ENCODE measurements at places on chromosomes 6 and 20.
A peak's percentile ranks its signal among the peaks of the same experiment; 100 is the strongest.

DNA sequence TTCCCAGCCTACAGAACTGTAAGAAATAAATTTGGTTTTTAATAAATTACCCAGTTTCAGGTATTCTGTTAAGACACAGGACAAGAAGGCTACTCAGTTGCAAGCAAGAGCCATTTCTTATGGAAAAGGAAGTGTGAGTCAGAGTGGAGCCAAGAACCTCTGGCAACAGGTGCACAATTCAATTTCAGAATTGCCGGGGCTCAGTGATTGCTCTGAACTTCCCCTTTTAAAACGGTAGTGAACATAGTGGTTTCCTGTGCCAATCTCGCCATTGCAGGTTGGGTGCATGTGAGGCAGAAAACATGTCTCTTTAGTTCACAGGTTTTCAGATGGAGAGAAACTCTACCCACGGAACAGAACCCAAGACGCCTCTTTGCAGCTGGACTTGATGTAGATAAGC, 16.4 kb downstream of the PIGT start:
- DNase-seq: no peak

DNA sequence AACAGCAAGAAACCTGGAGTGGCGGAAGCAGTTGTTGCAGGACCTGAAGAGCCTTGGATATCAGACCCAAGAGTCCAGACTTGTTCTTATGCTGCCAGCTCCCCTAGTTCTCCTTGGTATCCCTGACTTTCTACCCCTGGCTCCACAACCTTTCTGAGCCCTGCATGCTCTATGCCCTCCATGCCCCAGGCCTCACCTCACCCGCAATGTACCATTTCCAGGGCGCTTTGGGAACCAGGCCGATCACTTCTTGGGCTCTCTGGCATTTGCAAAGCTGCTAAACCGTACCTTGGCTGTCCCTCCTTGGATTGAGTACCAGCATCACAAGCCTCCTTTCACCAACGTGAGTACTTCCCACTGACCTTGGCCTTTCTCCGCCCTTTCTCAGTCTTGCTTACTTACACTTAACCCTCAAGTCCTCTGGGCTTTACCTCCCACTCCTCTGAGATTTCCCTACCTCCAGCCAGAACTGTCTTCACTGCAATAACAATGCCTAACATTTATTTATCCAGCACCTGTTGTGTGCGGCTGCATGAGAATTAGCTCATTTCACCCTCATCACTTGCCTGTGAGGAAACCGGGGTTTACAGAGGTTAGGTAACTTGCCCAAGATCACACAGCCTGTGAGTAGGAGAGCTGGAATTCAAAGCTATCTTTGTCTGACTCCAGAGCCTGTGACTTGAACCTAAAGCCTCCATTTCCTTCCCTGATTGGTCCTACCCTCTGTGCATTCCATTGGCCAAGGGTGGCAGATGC, 2.3 kb downstream of the POFUT1 start:
- DNase-seq: peak; percentile 40

- DNase-seq: no peak
Observed at GRCh38 chr6:151166180-151166579, 73.6 kb upstream of the AKAP12 start.

DNA sequence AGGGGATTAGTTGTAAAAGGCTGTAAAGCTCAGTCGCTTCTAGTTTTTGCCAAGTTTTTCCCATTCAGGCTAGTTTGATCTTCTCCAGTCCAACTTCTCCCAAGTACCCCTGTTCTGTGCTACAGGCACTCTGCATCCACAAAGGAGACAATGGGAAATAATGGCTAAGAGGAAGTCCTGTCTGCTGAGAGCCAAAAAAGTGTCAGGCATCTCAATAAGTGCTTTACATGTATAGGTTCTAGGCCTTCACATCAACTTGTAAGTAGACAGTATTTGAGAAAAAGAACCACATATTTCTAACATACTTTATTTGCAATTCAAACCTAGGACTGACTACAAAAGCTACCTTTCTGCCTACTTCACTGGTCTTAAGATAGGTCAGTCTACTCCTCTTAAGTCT, 4.9 kb downstream of the HTR1B start:
- no peak for DNase-seq

DNA sequence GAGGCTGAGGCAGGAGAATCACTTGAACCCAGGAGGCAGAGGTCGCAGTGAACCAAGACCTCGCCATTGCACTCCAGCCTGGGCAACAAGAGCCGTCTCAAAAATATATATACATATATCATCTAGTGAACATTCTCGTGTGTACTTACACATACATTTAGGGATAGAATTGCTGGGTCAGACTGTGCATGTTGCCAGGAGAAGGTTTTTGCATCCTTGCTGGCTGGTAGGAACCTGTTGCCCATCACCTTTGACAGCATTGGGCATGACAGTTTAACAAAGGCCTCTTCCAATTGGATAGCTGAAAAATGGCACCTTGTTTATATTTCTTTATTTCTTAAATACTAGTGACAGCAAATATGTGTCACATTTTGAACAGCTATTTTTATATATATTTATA, 5.4 kb downstream of the AAR2 start:
- DNase-seq: no peak

DNA sequence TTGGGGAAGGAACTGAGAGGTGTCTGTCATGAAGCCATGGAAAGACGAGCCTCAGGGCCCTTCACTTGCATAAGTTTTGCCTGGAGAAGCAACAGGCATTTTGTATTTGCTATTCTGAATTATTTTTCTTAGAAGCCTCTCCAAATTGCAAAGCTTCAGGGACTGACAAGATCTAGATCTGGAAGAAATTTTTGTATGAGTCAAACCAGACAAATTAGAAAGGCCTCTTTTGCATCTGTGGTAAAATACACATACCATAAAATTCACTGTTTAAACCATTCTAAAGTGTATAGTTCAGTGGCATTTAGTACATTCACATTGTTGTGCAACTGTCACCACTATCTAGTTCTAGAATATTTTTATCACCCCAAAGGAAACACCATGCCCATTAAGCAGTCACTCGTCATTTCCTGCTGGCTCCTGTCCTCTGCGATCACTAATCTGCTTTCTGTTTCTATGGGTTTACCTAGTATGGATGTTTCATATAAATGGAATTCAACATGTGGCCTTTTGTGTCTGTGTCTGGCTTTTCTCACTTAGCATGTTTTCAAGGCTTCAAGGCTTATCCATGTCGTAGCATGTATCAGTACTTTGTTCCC, 269.1 kb downstream of the PHF3 start:
- DNase-seq: peak; percentile 85

GRCh38 chr6:34030831-34031624, 114.9 kb downstream of the GRM4 start:
- no peak for DNase-seq

DNA sequence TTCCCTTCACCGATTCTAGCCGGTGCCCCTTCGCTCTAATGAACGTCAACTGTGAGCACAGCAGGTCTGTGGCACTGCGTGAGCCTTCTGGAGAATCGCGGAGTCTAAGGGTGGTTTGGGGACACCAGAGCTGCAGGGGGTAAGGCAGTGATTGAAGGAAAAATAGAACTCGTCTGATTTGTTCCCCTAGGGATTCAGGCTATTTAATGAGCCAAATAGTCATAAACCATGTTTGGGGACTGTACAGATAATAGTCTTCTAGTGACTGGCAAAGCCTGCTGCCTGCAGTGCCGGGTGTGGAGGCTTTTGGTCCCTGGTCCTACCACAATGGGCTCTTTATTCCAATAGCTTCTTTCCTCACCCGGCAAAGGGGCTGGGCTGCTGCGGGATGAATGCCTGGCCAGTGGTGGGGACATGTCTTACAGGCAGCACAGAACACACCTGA, 11.1 kb upstream of the NTSR1 start:
- no peak for DNase-seq

GRCh38 chr6:158643836-158644230, 710 bp downstream of the DYNLT1 start:
- DNase-seq: no peak

DNA sequence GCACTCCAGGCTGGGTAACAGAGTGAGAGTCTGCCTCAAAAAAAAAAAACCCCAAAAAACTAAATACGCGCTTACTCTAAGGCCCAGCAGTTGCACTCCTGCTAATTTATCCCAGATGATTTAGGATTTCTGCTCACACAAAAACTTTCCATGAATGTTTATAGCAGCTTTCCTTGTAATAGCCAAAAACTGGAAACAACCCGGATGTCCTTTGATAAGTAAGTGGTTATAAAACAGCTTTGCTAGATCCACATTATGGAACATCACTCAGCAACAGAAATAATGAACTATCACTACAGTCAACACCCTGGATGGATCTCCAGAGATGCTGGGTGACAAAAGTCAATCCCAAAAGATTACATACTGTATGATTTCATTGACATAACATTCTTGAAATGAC, 220.4 kb upstream of the JARID2 start:
- DNase-seq: no peak

DNA sequence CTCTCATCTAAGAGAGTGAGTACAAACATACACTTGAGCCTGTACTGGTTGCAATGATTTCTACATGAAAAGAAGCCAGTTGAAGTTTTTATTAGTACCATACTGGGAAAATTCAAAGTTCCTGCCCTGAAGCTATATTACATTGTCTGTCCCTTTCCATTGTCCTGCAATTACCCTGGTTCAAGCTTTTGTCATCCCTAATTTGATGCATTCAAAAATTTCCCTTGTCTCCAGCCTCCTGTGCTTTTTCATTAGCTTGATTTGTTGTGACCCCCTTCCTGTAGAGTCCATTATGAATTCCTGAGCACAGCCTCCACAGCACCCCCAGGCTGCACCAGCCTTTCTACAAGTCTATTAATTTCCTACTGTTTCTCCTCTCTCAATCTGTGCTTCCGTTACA, 46.4 kb downstream of the VGLL2 start:
- DNase-seq: no peak

- DNase-seq: no peak
Observed at GRCh38 chr20:58312836-58313235, 3.3 kb downstream of the RAB22A start.

GRCh38 chr6:63487103-63487813, 85.0 kb upstream of the LOC128125822 start:
- DNase-seq: no peak

GRCh38 chr6:123415844-123416468, 220.8 kb downstream of the TRDN start:
- peak; percentile 37 for DNase-seq

DNA sequence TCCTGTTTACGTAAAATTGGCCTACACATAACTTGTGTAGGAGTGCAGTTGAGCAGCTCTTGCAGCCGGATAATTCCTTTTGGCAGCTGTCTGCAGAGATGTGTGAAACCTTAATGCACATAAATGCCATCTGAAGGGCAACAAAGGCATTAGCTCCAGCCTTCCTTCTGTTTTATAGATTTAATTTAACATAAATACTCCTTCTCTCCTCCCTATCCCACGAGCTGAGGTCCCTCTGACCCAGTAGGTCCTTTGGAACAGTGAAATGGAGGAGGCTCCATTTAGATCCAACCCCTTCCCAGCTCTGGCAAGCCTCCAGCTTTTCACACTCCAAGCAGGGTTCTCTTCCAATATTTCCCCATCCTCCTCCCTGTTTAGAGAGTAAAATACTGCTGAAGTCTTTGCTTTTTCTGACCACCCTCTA, 6.5 kb downstream of the PLEKHG1 start:
- DNase-seq: no peak

- DNase-seq: peak; percentile 62
Observed at GRCh38 chr6:134374491-134375219, 56.7 kb upstream of the SGK1 start.

GRCh38 chr20:61638802-61639585, 386.9 kb downstream of the CDH4 start:
- DNase-seq: peak; percentile 33

Data from IMR-90 (cell line).